ENCODE measurements at places on chromosomes 6 and 20. TPM values are rescaled to one million over a fixed set of nuclear protein-coding genes. Genes with fewer than 3 reads are reported as not detected.

The ARHGAP18 gene
- total RNA-seq: 12.4 TPM

The CDSN gene
- not detected for total RNA-seq

The DPPA5 gene
- total RNA-seq: not detected

- DNase-seq: no peak
These were observed 944.7 kb downstream of the PHF3 start for GRCh38 chr6:64580346-64580745.

DNA sequence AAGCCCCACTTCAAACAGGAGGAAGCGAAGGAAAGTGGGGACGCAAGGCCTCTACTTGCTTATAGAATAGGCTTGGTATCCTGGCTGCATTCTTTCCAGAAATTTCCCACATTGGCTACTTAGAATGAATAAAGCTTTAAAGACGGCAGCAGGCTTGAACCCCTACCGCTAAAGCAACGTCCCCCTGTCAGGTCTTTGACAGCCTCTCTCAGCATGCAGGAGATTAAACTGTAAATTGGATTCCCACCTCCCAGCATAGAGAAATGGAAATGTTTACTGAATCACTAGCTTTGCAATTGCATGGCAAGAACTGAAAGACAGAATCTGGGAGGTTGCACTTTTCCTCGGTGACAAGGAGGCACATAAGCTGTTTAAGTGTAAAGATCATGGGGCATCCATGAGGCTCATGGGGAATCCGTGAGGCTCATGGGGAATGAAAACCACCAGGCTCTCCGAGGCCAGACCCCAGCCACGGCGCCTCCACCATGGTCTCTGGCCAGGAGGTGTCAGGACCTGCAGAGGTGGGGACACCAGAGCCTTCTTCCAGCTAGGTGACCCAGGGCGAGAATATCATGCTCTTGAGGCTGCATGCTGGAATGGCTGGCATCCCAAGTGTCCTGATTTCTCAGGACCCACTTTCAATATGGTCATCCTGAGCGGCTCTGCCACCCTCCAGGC, 10.3 kb downstream of the LEMD2 start:
- DNase-seq: no peak

- no peak for DNase-seq
These were observed 91.9 kb upstream of the CDH4 start for GRCh38 chr20:61159957-61160686.

- no peak for DNase-seq
These were observed 317.5 kb downstream of the UTRN start for GRCh38 chr6:144602523-144603180.
